Stimulated activated naive CD8-positive, alpha-beta T cell treated with anti-CD3 and anti-CD28 coated beads, Interleukin-15, Interleukin-2, amounts not matched to agents 100 U/mL and 50 U/mL, for 24 hours (primary cell): ENCODE measurements at places on chromosomes 1 and 21.
A peak's percentile ranks its signal among the peaks of the same experiment; 100 is the strongest.

DNA sequence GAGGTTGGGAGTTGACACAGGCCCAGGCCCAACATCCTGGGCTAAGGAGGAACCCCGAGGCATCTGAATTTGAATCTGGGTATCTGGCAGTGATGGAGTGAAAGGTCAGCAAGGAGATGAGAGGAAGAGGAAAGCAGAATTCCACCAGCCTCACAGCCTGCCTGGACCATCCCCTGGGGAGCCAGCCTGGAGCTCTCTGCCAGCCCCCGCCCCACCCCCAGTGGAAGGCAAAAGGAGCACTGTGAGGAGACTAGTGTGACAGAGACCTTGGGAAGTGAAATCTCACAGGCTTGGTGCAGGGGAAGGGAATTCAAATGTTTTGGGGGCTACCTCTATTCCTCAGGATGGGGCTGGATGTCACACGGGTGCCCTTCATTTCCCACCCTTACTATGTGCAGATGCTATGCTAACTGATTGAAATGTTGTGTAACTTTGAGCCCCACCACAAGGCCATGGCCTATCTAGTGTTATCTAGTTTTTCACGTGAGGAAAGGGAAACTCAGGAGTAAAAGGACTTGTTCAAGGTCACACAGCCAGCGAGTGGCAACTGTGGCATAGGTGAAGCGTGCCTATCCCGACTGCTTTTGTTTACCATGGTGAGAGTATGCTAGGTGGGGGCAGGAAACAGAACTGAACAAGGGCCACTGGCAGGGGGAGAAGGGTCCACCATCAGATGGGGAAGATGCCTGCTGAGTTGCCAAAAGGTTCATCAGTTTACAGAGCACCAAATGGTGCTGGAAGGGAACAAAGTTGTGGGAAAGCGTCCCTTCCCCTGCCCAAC is 29.8 kb downstream of the AHDC1 start:
- DNase-seq = no peak

- no peak for DNase-seq
These were observed 71.9 kb downstream of the ZSWIM5 start for GRCh38 chr1:45134461-45134873.

DNA sequence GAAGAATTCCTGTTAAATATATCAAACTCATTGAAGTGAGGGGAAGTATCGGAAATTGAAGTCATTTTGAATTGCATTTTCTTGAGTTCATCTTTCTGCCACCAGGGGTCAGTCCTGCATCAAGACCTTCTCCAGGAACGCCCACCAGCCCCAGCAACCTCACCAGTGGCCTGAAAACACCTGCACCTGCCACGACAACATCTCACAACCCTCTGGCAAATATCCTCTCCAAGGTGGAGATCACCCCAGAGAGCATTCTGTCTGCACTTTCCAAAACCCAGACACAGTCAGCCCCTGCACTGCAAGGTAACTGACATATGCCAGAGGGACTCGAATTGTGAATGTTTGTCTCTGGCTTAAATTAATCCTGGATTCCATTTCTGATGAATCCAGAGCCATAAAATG is 22.8 kb upstream of the TARS2 start:
- peak; percentile 76 for DNase-seq

GRCh38 chr1:28173151-28173979 is 3.1 kb downstream of the PTAFR start:
- no peak for DNase-seq

DNA sequence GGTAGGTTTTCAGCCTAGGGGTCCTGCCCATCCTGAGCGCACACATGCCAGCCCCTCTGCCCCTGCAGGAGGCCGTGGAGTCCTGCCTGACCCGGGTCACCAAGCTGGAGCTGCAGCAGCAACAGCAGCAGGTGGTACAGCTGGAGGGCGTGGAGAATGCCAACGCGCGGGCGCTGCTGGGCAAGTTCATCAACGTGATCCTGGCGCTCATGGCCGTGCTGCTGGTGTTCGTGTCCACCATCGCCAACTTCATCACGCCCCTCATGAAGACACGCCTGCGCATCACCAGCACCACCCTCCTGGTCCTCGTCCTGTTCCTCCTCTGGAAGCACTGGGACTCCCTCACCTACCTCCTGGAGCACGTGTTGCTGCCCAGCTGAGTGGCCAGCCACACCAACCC is 44.0 kb downstream of the TMCC2 start:
- DNase-seq = no peak

DNA sequence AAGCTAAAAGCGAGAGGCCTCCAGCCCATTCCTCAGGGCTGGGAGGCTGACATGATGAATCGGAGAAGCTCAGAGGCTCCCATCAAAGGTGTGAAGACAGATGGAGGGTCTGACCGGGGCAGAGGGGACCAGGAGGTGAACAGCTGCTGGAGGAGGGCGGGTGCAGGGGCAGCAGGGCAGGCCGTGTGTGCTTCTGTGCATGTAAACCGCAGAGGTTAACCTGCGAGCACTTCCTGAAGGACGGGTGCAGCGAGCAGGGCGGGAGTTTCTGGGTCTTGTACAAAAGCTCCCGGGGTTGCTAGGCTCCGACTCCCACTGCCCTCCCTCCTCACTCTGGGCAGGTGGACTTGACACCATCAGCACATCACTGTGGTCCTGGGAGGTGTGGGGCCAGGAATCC is 75.2 kb downstream of the PAX7 start:
- DNase-seq = no peak

- no peak for DNase-seq
These were observed 43.6 kb downstream of the PLEKHA6 start for GRCh38 chr1:204316164-204316563.

- no peak for DNase-seq
These were observed 793.7 kb upstream of the ADGRL2 start for GRCh38 chr1:81007024-81007423.

- no peak for DNase-seq
These were observed 507.0 kb downstream of the AJAP1 start for GRCh38 chr1:5161372-5161771.

- DNase-seq = no peak
These were observed 308.3 kb upstream of the AJAP1 start for GRCh38 chr1:4346131-4346530.

GRCh38 chr1:32868085-32868484 is 2.6 kb downstream of the FNDC5 start:
- no peak for DNase-seq

DNA sequence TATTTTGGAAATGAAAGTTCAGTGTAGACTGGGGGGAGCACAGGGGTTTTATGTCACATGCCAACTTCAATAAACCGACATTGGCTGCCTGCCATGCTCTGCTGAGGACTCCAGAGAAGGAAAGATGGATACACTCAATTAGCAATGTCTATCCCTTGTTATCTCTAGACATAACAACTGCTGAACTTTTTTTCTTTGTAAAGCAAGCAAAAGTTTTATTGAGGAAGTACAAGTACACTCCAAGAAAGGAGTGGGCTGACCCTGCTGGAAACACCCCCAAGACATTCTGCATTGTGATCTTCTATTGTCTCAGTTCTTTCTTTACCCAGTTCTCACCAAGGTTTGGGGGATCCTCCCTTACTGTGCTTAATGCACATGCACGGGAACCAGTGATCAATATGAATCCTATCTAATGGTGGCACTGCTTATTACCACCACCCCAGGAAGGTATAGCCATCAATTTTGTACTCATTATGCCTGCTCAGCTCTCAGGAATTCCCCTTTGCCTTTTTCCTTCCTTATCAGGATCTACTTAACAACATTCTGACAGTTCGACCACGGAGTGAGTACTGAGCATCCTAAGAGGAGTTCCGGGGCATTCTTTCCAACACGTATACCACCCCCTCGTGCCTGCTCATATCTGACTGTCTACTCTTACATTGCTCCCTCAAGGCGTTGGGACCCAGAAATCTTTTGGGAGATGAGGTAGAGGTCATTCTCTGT is 28.7 kb downstream of the SYNJ1 start:
- DNase-seq = no peak

DNA sequence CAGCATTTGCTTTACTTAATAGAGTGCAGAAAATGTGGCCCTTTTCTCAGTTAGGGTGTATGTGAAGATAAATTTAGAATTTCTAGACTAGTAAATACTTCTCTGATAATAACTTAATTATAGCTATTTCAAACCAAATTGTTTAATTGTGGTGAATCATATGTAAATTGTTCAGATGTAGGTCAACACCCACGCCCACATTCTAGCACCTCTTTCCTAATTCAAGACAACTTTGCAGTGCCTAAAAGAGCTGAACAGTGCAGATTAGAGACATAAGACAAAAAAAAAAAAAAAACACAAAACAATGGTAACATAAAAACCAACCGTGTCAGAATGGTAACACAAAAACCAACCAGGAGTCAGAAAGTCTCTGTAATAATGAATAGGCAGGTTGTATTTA is 758.3 kb downstream of the USP25 start:
- no peak for DNase-seq

GRCh38 chr1:220221269-220221668 is 51.0 kb downstream of the RAB3GAP2 start:
- no peak for DNase-seq

DNA sequence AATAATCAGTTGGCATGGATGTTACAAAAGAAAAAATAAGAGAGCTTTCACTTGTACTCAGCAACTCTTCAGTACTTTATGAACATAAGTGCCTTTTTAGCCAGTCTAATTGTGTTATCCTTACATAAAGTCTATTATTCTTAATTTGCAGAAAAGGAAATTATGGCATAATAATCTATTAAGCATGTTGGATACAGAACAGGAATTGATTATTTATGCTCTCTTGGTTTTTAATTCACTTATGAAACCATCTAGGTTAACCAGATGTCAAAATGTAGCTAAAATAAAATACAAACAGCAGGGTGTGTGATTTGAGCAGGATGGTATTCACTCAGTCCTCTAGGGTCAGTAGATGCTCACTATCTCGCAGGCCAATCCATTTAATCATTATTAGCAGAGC is 79.7 kb downstream of the PLPPR5 start:
- no peak for DNase-seq

- DNase-seq = no peak
These were observed 797.6 kb downstream of the ADGRL2 start for GRCh38 chr1:82598337-82598736.

DNA sequence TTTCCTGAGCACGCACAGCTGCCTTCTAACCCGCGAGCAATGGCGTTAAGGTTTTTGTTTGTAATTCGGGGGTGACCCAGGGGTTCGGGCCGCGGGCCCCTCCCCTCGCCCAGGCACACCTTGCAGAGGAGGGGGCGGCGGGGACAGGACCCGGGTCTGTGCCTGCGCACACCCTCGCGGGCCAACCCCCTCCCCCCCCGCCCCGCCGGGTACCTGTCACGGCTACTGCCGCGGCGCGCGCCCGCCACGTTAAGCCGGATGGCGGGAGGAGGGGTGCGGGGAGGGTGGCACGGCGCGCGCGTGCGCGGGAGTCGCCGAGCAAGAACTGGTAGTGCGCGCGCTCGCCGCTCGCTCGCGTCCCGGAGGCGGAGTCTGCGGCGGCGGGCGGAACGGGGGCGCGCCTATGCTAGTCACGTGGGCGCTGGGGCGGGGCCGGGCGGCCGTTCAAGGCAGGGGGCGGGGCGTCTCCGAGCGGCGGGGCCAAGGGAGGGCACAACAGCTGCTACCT is at the start of gene TPTE:
Gene TPTE, plus strand, starts transcription at position 493 of the 508 bp plus-strand sequence. CDS start 17,141 bp downstream, outside the sequence.
- DNase-seq = no peak

DNA sequence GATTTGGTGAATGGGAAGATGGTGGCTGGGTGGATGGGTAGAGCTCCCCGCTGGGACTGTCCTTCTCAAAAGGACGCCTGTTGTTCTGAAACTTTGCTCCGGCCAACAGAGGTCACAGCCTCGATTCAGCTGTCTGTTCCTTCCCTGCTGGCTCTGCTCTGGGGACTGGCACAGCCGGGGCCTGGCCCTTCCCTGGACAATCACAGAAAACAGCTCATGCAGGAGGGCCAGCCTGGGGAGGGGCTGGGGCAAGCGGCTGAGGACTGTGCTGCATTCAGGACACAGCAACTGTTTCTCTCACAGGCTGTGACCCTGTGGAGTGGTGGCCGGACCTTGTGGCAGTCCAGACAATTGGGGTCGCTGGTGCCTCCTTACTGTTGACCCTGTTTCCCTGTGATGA is 110.7 kb upstream of the TMEM51 start:
- no peak for DNase-seq

GRCh38 chr1:206604861-206605260 is 7.4 kb downstream of the EIF2D start:
- DNase-seq = no peak

- DNase-seq = peak; percentile 28
These were observed 852 bp downstream of the KTI12 start for GRCh38 chr1:52032785-52033131.

DNA sequence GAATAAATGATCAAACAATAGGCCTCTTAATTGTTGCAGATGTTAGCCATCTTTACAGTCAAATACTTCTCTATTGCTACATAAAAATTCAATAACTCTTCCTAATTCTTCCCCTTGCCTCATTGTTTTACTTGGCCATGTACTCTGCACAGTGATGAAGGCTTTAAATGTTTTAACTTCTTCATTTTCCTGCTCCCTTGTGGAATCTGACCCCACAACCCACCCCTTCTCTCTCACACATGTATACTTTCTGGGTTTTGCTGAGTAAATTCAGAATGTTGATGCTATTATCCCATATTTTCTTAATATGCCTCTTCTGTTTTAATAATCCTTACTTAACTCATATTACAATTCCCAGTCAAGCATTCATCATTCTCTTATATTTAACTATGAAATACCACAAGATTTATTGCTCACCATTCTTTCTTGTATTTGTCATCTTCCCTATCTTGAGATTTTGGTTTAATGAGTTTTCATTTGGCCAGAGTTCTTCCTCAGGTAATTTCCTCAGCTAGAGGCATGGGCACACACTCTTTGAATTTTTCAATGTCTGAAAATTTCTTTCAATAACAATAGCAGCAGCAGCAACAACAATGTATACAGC is 327.8 kb upstream of the USP24 start:
- no peak for DNase-seq

DNA sequence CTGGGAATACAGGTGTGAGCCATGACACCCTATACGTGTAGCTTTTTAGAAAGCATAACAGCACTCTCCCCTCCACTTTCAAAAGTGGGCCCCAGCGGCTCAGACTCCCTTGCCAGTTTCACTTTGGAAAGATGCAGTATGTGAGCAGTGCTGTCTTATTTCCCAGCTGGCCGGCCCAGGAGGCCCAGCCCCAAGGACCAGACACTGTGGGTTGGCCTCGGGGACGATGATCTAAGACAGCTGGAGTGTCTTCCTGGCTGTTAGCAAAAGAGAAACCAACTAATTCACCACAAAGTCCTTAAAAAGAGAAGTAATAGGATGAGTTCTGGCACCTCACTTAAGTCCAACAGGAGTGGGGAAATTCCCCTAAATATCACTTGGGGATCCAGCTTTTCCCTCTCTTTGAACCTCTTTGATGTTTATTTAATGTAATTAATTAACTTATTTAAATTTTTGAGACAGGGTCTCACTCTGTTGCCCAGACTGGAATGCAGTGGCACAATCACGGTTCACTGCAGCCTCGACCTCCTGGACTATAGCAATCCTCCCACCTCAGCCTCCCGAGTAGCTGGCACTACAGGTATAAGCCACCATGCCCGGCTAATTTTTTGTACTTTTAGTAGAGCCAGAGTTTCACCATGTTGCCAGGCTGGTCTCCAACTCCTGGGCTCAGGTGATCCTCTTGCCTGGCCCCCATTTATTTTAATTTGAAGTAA is 17.6 kb upstream of the CLIC4 start:
- DNase-seq = peak; percentile 26

- DNase-seq = no peak
These were observed 106.4 kb downstream of the HMGB4 start for GRCh38 chr1:33970148-33970825.
